Dermis microvascular lymphatic vessel endothelial cell (primary cell): ENCODE measurements at places on chromosomes 5 and 9. TPM values are rescaled to one million over a fixed set of nuclear protein-coding genes. Genes with fewer than 3 reads are reported as not detected.

ZNF483 gene
- 1.6 and 1.8 TPM in 2 replicates for total RNA-seq

ZNF454 gene
- 0.26 and 0.63 TPM in 2 replicates for total RNA-seq

SPINK7 gene
- not detected in 2 replicates for total RNA-seq

HTR1A gene
- total RNA-seq: not detected in 2 replicates

FREM1 gene
- total RNA-seq: under 0.01 TPM in 2 replicates

TEX48 gene
- not detected in 2 replicates for total RNA-seq

ZNF879 gene
- total RNA-seq: 2.6 and 4.2 TPM in 2 replicates

HSPB3 gene
- not detected in 2 replicates for total RNA-seq

ZDHHC11 gene
- total RNA-seq: 0.26 and 1.5 TPM in 2 replicates

LCN12 gene
- not detected in 2 replicates for total RNA-seq

ARL10 gene
- 6.0 and 11.9 TPM in 2 replicates for total RNA-seq

FAM151B gene
- 1.9 and 2.3 TPM in 2 replicates for total RNA-seq

CATSPER3 gene
- under 0.01 and 0.13 TPM in 2 replicates for total RNA-seq

LYRM7 gene
- total RNA-seq: 3.5 and 3.6 TPM in 2 replicates

C9 gene
- under 0.01 and 0.25 TPM in 2 replicates for total RNA-seq

DPYSL3 gene
- 15.8 and 20.2 TPM in 2 replicates for total RNA-seq

COX7C gene
- total RNA-seq: 193 and 215 TPM in 2 replicates

MARCHF6 gene
- total RNA-seq: 34.5 and 68.9 TPM in 2 replicates

ZBED3 gene
- total RNA-seq: 1.0 and 1.6 TPM in 2 replicates

CETN3 gene
- total RNA-seq: 2.9 and 4.1 TPM in 2 replicates

LIX1 gene
- total RNA-seq: not detected in 2 replicates

GMCL2 gene
- total RNA-seq: not detected in 2 replicates

OR13C3 gene
- total RNA-seq: not detected in 2 replicates

PAPPA gene
- under 0.01 TPM in 2 replicates for total RNA-seq

TRIM7 gene
- 2.1 and 7.6 TPM in 2 replicates for total RNA-seq

SLC46A2 gene
- not detected in 2 replicates for total RNA-seq

MVB12B gene
- total RNA-seq: 8.6 and 16.3 TPM in 2 replicates

PCDHGA5 gene
- 0.26 and 0.63 TPM in 2 replicates for total RNA-seq

TMEM161B gene
- total RNA-seq: 6.4 and 7.6 TPM in 2 replicates

CD274 gene
- total RNA-seq: 5.3 and 6.4 TPM in 2 replicates

NCS1 gene
- total RNA-seq: 9.1 and 12.2 TPM in 2 replicates

GDF9 gene
- total RNA-seq: under 0.01 TPM in 1 of 2 replicates, not detected in the other

DRD1 gene
- total RNA-seq: not detected in 2 replicates

ABCA1 gene
- total RNA-seq: 9.2 and 9.9 TPM in 2 replicates

BTNL8 gene
- total RNA-seq: 0.13 TPM in 1 of 2 replicates, not detected in the other

TSLP gene
- total RNA-seq: under 0.01 TPM in 2 replicates

ROR2 gene
- total RNA-seq: not detected in 2 replicates

SH3GLB2 gene
- total RNA-seq: 23.2 and 30.6 TPM in 2 replicates

NIPAL4 gene
- not detected in 2 replicates for total RNA-seq

DBH gene
- not detected in 2 replicates for total RNA-seq

IFNK gene
- total RNA-seq: not detected in 2 replicates

CER1 gene
- total RNA-seq: not detected in 2 replicates

ACOT12 gene
- not detected in 2 replicates for total RNA-seq

APBA1 gene
- total RNA-seq: 7.1 and 9.4 TPM in 2 replicates

SMARCA2 gene
- total RNA-seq: 51.3 and 64.7 TPM in 2 replicates

CTNND2 gene
- not detected in 2 replicates for total RNA-seq

F2RL2 gene
- 0.13 and 0.25 TPM in 2 replicates for total RNA-seq

THBS4 gene
- 1.2 and 2.9 TPM in 2 replicates for total RNA-seq

GNA14 gene
- total RNA-seq: 4.1 and 72.2 TPM in 2 replicates

INSYN2B gene
- 1.4 and 2.4 TPM in 2 replicates for total RNA-seq

LTC4S gene
- 0.39 and 0.63 TPM in 2 replicates for total RNA-seq

IQGAP2 gene
- total RNA-seq: 1.8 and 3.2 TPM in 2 replicates

PAEP gene
- not detected in 2 replicates for total RNA-seq

DNAJC18 gene
- 5.9 TPM in 2 replicates for total RNA-seq

SOWAHA gene
- total RNA-seq: not detected in 2 replicates

LURAP1L gene
- 2.5 and 2.6 TPM in 2 replicates for total RNA-seq
